GM12878 (cell line): ENCODE measurements at places on chromosomes 11 and 22.

GRCh38 chr11:86482692-86483091, 108.0 kb downstream of the CCDC81 start:
- no peak for DNase-seq

GRCh38 chr22:24482575-24482974, 12.6 kb upstream of the UPB1 start:
- no peak for DNase-seq

GRCh38 chr11:59272771-59273372, 60.1 kb upstream of the MPEG1 start:
- no peak for DNase-seq

DNA sequence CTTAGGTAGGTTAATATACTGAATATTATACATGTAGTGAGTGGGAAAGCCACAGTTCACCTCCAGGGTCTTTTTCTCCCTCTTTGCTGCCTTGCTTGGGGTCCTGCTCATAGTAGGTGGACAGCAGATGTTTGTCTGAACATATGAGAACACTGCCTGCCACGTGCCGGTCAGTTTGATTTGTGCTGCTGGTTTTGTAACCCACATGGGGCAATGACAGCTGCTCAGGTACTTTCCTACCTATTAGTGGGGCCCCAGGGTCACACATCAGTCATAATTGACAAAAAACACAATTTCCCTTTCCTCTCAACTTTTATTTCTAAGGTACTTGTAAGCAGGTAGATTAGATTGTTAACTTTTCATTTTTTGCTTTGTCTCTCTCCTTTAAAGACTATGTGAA, 43.8 kb downstream of the BMAL1 start:
- DNase-seq: no peak

DNA sequence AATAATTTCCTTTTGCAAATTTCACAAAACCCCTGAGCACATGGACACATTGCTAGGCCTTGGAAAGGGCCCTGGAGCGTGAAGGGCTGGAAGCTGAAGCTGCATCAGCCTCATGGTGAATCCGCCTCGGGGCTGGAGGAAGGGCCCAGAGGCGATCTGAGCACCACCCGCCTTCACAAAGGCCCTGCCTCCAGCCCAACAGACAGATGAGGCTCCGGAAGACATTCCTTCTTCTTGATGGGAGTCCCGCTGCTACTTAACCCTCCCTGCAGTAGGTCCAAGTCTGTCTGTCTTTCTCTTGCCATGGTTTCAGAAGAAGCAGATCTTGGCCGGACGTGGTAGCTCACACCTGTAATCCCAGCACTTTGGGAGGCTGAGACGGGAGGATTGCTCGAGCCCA, 16.5 kb downstream of the ARRB1 start:
- no peak for DNase-seq

GRCh38 chr11:77726524-77726923, 88.9 kb upstream of the CLNS1A start:
- peak; percentile 38 for DNase-seq
